ENCODE measurements at places on chromosomes 3 and 15.

DNA sequence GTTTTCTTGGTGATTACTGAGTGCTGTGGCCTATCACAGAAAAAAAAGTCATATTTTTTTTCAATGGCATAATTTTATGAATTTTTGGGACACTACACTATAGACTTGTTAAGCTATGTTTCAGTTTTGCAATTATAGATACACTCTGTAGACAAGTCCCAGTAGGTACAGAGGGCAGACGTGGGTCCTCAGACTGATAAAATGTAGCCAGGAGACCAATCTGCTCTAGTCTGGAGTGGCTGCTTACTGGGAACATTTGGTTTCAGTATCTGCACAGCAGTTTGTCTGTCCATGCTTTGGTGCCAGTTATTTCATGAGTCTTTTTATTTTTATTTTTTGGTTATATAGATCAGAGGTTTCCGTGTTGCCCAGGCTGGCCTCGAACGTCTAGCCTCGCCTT, 313.4 kb upstream of the LRRFIP2 start:
- DNase-seq = no peak

- peak; percentile 77 for DNase-seq
These were observed 19.4 kb downstream of the RBP1 start for GRCh38 chr3:139519998-139520737.

DNA sequence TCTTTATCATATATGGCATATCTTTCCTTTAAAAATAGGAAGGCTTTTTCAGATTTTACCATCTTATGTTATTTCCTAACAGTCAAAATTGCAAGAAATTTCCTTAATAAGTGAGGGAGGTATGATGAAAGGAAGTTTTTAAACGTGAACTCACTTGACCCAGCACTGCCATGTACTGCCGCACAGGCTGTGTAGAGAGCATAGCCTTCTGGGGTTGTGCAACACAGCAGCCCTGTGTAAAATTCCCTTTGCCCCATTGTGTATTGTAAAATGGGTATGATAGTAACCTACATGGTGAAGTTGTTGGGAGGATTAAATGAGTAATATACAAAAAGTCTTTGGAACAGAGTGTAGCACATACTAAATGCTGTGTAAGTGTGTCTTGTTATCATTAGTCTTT, 78.6 kb downstream of the PEX5L start:
- no peak for DNase-seq

DNA sequence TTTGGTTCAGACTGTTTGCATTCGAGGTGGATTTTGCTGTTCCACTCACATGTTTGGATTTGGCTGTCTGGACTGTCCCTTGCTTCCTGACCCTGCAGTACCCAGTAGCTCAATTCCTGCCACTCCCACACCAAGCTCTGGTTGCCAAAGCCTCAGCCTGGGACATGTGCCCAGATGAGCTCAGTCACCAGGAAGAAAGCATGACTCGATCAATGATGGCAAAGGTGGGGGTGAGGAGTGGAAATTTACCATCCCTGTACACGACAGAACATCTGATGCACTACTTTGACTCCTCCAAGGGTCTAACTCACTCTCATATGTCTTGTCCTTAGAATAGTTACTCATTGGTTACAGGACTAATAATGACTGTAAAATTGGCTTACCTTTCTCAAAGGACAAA, 45.2 kb downstream of the ZNF385D start:
- DNase-seq = no peak

- DNase-seq = no peak
These were observed 39.6 kb downstream of the MAP3K13 start for GRCh38 chr3:185402561-185402960.

Measured in osteocyte (in vitro differentiated cells).